Midbrain (tissue), 1 donor: ENCODE measurements at places on chromosomes 12 and 14.

GRCh38 chr14:101458741-101459550 lies 102.3 kb upstream of the DIO3 start:
- DNase-seq = no peak

DNA sequence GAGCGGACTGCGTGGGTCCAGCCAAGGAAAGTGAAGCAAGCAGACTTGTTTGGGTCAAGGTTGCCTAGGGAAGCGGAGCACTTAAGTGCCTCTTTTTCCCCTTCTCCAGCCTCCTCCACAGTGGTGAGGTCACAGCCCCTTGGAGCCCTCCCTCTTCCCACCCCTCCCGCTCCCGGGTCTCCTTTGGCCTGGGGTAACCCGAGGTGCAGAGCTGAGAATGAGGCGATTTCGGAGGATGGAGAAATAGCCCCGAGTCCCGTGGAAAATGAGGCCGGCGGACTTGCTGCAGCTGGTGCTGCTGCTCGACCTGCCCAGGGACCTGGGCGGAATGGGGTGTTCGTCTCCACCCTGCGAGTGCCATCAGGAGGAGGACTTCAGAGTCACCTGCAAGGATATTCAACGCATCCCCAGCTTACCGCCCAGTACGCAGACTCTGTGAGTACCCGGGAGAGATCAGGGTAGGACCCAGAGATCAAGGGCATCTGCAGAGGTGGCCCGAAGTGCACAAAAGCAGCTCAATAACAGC lies at the start of gene TSHR:
TSHR (plus strand) TSS at position 206 of the 526 bp plus-strand sequence; CDS start at position 266, 60 bp downstream.
- no peak for DNase-seq

DNA sequence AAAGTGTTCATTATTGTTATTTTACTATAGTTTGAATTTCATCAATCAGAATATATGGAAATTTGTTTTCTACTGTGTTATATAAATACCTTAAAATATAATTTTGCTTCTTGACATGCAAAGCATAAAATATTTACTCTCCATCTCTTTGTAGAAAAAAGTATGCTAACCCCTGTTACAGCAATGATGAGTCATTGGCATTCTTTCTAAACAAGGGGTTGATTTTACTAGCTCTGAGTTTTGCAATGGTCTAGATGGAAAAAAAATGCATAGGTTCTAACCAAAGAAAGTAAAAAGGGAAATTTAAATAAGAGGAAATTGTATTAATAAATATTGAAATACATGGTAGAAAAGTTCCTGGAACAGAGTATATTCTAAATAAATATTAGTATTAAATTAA lies 990.2 kb upstream of the ATXN7L3B start:
- DNase-seq = no peak

DNA sequence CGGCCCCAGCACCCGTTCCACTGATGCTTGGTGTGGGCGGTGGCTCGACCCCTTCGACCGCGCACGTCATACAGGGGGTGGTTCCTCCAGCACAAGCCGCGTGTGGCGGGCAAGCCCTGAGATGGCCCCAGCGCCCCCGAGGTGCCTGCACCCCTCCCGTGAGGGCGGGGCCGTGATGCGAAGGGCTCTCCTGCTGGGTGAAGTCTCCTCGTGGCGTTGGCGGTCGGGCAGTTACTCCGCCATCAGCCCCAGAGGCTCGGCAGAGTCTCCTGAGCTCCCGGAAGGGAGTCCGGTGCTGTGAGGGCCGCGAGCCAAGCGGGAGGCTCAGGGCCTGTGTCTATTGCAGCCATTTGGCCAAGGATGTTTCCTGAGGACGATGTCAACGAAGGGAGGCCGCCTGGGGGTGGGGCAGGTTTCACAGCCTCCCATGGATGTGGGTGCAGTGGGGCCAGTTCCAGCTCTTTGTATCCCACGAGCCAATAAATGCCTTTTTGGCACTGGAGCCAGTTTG lies 78.1 kb upstream of the GALNT9 start:
- no peak for DNase-seq

DNA sequence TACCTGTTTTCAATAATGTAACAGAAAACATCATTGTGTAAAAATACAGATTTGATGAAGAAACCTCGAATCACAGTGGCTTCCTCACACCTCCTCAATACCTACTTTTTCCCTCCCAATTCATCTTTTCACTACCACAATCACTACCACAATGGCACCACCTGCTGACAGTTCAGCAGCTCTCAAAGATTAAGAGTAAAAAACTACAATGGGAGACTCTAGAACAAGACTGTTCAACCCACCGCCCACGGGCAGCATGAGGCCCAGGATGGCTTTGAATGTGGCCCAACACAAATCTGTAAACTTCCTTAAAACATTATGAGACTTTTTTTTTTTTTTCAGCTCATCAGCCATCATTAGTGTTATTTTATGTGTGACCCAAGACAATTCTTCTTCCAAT lies 15.2 kb downstream of the MED6 start:
- no peak for DNase-seq

DNA sequence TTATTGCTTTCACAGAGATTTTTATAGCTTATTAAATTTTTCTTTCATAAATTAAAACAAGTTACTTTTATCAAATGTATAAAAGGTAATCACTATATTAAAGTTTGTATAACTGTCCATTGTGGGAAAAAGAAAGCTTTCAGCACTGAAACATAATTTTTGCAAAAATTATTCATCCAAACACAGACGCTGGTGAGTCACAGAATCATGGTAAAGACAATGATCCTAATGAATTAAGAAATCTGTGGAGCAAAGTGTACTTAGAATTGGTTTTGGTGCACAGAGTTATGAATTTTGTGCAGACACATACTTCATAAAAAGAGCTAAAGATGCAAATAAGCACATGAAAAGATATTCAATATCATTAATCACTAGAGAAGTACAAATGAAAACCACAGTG lies 31.7 kb upstream of the C2CD5 start:
- DNase-seq = no peak

DNA sequence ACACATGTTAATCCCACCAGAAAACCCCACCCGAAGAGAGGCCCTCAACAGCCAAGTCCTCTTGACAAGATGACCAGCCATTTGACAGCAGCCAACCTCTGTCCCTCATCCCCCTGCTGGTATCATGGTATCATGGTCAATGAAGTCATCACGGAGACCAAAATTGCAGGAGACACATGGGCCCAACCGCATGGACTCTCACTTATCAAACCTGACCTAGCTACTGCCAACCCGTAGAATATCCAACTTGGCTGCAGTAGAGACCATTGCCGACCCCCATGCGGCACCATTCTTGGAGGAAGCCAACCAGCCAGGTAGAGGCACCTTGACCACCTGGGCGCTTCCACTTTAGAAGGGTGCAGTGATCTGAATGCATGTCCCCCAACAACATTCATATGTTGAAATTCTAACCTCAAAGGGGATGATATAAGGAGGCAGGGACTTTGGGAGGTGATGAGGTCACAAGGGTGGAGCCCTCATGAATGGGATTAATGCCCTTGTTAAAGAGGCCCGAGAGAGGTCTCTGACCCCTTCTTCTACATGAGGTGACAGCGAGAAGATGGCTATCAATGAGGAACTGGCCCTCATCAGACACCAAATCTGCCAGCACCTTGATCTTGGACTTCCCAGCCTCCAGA lies 33.3 kb downstream of the DIO3 start:
- no peak for DNase-seq

DNA sequence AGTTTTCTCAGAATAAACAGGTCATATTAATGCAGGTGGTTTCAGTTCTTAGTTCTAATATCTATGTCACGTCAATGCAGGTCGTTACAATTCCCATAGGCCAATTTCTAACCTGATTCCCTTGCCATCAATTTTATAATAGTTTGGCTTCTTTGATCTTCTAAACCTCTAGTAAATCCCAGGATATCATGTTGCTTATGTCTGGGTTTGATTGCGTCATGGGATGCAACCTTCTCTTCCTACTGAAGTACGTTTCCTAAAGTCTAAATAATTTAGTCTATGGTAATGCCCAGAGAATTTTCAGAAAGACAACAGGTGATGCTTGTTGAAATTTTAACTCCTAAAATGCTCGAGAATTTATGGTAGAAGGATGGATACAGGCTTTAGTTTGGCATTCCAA lies 19.2 kb downstream of the TAS2R7 start:
- DNase-seq = no peak

- no peak for DNase-seq
Measured at GRCh38 chr12:83979785-83980184, 932.8 kb downstream of the SLC6A15 start.

DNA sequence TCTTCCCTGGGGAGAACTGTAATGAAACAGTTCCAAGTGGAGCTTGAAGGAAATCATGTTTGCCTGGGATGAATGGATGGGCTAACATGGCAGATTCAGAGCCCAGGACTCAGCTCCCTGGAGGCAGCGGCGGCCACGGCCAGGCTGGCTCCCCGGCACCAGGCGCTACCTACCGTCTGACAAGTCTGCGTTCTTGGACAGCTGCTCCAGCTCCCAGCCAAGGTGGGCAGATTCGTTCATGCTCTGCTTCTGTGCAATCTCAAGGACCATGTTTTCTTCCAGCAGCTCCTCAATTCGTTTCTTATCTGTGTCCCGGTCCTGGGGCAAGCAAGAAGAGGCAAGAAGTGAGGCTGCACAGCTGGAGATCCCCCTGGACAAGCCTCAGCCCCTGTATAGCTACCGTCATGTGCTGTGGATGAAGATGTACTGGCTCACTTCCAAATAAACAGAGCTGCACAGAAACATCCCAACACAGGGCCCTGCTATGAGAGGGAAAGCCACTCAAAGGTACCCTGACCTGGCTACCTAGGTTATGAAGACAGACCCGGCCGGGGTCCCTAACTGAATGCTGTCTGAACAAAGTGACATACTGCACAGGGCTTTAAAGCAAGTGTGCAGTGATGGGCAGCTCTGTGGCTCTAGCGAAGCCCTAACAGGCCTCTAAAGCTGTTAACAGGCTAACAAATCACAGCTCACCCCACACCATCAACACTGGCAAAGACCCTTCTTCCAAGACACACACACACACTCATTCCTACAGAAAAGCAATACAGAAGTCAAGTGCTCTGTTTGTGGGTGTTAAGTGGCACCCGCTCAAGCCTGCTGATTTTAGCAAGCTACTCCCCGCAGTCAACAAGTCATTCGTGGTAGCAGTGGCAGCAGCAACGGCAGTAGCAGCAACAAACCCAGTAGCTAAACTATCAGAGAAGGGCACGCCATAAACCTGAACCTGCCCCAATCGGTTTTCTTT lies 80.4 kb upstream of the GPR68 start:
- no peak for DNase-seq

DNA sequence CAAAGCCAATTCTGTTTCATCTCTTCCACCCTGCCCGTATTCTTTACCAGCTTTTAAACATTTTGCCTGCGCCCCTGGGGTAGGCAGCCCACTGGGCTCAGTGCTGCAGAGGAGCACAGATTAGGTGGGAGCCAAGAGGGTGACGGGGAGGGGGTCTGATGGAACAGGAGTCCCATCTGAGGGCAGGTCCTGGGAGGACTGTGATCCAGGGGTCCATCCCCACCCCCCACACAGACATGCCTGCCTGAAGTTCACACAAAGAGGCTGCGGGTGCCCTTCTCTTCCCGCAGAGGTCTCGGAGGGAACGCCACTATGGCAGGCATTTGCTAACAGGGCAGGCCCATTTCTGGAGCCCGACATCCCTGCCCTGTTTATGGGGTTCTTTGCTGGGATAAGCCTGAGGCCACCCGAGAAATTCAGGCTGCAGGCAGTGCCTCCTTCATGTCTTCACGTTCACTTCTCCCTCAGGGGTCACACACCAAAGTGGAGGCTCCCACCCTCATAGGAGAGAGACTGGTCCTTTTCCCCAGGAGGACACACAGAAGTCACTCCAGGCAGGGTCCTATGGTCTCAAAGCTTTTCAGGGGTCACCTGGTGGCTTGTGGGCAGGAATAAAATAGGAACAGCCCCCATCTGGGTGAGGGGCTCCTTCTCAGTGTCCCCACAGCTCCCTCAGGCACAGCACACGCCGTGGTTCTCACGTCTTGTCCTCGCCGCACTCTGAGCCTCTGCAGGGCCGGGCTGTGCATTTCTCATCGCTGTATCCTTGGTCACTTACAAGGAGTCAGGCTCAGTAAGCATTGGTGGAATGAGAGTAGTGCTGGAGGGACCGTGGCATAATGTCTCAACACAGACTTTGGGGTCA lies 12.9 kb downstream of the VASH1 start:
- DNase-seq = no peak

DNA sequence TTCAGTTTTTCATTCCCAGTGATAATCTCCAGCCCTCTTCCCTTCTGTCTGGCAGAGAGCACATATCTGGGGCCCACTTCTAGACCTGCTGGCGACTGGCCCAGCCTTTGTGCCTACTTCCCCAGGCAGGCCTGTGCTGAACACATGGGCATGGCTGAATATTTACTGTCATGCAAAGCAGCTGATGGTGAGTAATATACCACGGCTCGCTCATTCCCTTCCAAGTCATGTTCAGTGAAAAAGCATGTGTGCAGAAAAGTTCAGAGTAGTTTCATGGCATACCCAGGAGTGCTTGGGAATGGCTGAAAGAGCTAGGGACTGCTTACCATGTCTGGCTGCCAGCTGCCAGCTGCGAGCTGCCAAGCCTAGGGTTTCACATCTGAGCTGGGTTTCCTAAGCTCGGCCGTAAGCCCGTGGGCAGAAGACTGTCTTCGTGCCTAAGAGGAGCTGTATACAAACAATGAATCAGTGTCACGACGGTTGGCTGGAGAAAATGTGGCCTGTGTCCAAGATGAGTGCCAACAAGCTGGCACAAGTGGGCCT lies 179.9 kb upstream of the PELI2 start:
- peak; percentile 73 for DNase-seq

DNA sequence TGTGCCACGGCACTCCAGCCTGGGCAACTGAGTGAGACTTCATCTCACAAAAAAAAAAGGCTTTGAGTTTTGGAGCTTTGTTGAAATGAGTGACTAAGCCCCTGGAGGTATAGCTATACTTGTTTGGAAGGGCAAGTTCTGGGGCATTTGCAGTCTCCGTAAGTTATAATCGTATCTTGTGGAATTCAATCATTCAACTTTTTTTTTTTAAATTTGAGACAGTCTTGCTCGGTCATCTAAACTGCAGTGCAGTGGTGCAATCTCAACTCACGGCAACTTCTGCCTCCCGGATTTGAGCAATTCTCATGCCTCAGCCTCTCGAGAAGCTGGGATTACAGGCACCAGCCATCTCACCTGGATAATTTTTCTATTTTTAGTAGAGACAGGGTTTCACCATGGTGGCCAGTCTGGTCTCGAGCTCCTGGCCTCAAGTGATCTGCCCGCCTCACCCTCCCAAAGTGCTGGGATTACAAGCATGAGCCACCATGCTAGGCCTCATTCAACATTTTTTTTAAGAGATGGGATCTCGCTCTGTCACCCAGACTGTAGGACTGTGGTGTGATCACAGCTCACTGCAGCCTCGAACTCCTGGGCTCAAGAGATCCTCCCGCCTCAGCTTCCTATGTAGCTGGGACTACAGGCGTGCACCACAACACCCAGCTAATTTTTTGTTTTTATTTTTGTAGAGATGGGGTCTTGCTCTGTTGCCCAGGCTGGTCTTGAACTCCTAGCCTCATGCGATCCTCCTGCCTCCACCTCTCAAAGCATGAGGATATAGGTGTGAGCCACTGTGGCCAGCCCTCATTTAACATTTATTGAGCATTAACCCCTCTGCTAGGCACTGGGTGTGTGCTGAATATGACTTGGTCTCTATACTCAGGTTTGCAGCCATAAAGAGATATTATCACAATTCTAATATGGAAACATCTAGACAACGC lies 133.7 kb upstream of the MAP1LC3B2 start:
- DNase-seq = no peak
